ENCODE measurements at places on chromosomes 4 and X.

DNA sequence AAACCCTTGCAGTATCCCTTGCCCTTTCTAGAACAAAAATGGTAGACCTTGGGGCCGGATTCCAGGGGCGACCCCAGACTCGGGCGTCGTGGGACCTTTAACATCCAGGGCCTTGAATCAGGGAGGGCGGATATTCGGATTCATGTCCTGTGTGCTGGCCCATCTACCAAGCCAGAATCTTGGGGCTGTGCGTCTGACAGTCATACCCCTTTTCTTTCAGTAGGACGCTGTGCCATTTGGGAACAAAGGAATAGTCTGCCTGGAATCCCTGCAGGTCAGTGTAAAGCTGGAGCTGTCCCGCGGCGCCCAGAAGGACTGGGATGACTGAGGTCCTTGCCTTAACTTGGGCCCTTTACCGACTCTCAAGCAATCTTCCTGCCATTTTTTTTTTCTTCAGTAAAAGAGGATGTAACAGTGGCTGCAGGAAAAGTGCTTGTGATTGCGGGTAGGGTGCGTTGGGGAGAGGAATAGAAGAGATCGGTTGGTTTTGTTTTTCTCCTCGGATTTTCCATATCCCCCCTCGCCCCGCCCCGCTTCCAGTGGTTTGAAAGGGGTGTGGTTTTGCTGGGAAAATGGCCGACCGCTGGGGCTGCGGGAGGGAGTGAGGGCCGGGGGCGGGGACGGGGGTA, 518 bp downstream of the ARMCX1 start:
- no peak for DNase-seq

DNA sequence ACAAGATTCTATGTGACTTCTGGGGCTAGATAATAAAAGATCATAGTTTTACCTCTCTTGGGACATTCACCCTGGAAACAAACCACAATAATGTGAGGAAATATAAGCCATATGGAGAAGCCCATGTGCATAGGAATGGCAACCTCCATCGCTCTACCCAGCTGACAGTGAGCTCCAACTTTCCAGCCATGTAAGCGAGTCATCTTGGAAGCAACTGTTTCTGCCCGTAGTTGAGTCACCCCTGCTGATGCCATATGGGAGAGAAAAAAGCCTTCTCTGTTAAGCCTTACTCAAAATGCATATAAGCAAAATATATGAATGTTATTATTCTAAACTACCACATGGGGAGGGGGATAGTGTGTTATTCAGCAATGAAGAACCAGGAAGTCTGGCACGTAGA, 31.4 kb upstream of the RELL1 start:
- no peak for DNase-seq

GRCh38 chr4:139076016-139076744, 60.6 kb downstream of the NOCT start:
- no peak for DNase-seq

GRCh38 chr4:32503241-32503640, 1783.1 kb downstream of the PCDH7 start:
- no peak for DNase-seq

GRCh38 chrX:97126020-97126419, 242.3 kb downstream of the RPA4 start:
- DNase-seq = no peak

- DNase-seq = peak; percentile 68
Observed at GRCh38 chr4:2755821-2756690, at the start of gene TNIP2. Gene TNIP2, minus strand, starts transcription at chr4:2756336. Its CDS starts 47 bp downstream, at chr4:2756289.

DNA sequence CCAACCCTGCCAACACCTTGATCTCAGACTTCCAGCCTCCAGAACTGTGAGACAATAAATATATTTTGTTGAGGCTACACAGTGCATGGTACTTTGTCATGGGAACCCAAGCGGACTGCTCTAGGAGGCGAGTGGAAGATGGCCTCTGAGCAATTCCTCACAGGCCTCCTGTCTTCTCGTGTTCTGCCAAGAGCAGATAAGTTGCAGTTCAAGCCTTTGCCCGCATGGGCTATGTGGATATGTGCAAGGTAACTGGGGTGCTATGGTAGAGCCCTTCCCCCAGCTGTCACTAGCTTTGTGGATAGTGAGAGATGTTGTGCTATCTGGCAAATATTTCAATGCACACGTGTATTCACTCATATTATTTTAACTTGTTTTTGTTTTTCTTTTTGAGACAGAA, 156.0 kb upstream of the BCOR start:
- DNase-seq = no peak

GRCh38 chr4:159460371-159460770, 357.5 kb downstream of the RAPGEF2 start:
- no peak for DNase-seq

DNA sequence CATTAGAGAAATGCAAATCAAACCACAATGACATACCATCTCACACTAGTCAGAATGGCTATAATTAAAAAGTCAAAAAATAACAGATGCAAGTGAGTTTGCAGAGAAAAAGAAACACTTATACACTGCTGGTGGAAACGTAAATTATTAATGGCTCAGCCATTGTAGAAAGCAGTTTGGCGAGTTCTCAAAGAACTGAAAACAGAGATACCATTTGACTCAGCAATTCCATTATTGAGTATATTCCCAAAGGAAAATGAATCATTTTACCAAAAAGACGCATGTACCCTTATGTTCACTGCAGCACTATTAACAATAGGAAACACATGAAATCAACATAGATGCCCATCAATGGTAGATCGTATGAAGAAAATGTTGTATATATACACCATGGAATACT, 75.0 kb downstream of the NAA11 start:
- no peak for DNase-seq

All from activated CD4-positive, alpha-beta T cell treated with anti-CD3 and anti-CD28 coated beads, Interleukin-2, amount 50 U/mL, for 4 hours (primary cell).